ENCODE measurements at places on chromosomes 5 and 9.

DNA sequence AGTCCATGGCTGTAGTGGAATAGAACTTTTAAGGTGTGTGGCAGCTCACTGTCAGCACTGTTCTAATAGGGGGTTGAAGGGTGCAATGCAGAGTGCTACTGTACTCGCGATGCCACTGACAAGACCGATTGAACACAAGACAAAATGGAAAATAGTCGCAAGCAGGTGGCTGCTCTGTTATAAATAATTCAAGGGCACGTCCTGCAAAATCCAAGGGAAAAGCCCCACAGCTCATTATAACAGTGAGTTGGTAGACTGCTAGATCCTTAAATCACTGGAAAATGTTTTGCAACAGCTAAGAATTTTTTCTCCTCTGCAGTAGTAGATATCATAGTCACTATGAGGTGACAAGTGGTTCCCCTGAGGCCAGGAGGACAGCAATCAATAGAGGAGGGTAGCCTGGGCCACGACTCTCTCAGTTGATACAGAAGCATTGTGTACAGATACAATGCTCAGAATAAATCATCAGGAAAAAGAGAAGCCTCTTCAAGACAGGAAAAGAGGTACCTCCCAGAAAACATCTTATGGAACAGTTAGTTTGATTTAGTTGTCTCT, 926.3 kb downstream of the TLE4 start:
- DNase-seq: no peak

DNA sequence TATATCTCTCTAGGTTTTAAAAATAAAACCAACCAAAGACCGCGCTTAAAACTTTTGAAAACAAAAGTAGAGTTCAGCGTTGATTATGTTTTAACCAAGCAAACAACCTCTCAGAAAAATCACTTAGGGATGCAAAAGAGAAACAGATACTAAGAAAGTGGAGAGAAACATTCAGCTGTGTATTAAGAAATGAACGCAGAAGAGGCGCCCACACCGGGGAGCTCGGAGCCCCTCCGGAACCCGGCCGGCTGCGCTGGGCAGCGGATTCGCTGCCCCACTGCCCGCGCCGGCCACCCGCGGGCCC, 1.4 kb downstream of the PITX1 start:
- DNase-seq: no peak

DNA sequence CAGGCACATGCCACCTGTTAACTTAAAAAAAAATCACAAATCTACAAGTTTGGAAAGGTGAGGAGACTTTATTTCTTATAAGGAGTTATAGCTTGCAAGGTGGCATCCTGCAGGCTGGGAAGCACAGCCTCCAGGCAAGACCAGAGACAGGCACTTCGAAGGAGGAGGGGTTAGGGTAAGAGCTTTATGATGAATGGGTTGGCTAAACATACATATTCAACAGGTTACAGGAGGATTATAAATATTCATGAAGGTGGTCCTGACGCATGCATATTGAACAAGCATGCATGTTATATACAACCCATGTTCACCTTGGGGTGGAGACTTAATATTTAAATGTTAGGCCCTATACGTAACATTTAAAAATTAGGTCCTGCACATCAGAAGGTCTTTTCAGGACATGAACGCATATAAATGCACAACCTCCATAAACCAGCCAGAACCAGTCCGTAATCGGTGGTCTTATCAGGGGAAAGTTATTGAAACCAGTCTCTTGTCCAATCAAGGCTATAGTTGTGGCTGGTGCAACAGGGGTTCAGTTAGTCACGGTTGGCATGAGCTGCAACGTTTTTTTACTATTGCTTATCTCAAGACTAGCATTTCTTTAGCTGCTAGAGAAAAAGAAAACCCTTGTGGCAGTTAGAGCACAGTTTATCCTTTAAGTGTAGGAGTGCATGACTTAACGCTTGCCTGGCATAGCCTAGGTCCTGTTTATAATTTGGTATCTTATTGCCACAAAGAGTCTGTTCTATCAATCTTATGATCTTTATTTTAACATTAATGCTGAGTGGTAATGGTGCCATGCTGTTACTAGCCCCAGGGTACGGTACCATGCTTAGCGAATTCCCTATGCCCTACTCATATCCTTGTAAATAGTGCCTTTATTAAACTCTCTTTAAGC, 72.7 kb downstream of the C9orf57 start:
- no peak for DNase-seq

DNA sequence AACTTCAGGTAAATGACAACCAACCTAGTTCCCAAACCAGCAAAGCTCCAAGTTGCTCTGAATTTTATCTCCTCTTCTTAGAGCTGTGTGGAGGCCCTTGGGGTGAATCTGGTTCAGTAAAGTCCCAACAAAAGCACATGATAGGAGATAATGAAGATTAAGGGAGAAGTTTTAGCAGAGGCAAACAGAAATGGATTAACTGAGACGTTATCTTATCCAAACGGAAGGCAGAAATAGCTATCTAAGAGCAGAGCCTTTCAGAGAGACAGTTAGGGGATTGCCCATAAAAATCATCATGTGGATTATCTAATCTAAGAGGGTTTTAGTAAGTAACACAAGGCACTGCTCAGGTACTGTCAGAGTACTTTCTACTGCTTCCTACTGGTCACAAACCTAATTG, 183.9 kb upstream of the ZNF618 start:
- no peak for DNase-seq

GRCh38 chr9:27870404-27870803, 297.1 kb upstream of the C9orf72 start:
- DNase-seq: no peak

- no peak for DNase-seq
Observed at GRCh38 chr9:79390077-79390698, 181.6 kb upstream of the TLE4 start.

GRCh38 chr5:51968756-51969155, 585.5 kb downstream of the ISL1 start:
- DNase-seq: no peak

- no peak for DNase-seq
Observed at GRCh38 chr5:126234563-126235195, 188.5 kb upstream of the GRAMD2B start.

DNA sequence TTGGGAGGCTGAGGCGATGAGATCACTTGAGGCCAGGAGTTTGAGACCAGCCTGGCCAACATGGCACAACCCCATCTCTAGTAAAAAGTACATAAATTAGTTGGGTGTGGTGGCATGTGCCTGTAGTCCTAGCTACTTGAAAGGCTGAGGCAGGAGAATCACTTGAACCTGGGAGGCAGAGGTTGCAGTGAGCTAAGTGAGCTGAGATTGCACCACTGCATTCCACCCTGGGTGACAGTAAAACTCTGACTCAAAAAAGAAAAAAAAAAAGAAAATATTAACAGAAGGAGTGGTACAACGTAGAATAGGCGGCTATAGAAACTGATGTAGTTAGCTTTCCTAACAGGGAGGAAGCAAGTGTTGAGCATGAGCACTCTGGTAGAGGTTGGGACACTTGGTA, 59.9 kb downstream of the PBX3 start:
- no peak for DNase-seq

- DNase-seq: no peak
Observed at GRCh38 chr9:83962165-83962564, 17.9 kb downstream of the HNRNPK start.

GRCh38 chr5:172315587-172316493, 32.3 kb upstream of the UBTD2 start:
- no peak for DNase-seq

DNA sequence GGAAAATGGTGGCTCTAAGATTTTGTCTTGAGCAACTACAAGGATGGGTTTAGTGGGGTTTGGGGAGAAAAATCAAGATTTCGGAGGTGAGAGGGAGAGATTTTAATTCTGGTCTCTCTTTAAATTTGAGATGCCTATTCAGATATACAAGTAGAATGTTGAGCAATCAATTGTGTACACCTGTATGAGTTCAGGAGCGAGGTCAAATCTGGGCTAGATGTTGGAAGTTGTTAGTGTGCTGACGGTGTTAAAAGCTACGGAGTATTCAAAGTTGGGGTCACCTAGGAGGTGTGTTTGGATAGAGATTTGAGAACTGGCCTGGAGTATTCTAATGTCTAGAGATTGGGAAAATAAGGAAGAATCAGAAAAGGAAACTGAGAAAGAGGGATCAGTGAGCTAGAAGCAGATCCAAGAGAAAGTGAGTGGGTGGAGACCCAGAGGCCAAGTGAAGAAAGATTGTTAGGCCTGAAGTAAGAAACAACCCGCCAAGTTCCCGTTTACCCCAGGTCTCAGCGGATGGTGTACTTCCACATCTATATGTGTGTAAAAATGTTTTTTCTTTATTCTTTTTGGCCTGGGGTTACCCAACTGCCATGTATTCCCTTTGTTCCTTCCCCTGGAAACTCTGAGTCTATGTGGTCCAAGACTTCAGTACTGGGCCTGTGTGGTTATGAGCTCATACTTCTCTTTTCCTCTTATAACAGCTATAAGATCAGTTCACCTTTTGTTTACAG, 11.9 kb upstream of the ARHGAP26 start:
- no peak for DNase-seq

DNA sequence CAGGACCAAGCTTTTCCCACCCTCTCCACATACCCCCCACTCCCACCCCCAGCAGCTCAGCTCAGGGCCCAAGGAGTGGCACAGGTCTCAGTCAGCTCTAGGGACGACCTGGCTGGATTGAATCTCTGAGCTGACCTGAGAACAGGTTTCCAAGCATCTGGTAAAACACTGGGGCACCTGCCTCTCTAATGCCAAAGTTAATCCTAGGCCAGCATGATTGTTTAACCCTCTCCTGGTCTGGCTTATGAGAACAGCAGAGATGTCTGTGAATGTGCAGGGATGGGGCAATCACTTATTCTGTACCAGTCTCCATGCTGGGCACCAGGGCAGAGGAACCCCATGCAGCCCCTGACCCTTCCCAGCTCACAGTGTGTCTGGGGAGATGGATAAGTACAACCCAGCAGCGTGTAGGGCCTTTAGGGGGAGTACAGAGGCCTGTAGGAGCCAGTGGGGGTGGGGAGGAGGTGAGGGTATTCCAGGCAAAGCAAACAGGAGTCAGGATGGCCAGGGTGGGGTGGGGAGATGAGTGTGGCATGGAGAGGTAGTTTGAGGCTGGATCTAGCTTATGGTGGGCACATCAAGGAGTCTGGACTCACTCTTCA, 678 bp upstream of the KIF12 start:
- DNase-seq: no peak

DNA sequence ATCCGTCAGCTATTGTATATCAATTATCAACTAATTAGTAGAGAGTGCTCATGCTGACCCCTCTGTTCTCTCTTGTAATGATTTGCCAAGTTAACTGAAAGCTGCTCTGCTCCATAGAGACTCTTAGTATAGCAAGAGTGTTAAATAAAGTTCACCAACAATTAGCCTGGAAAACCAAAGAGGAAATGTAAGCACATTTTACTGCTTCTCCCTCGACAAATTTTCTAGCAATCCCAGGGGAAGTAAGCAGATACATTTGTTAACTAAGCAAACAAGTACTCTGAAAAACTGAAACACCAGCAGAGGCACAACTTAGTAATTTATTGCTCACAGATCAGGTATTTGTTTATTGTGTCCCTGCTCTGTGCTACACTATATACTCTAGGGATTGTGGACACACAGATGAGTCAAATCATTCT, 162.2 kb downstream of the GLIS3 start:
- DNase-seq: no peak

GRCh38 chr9:14497476-14497875, 183.5 kb upstream of the NFIB start:
- no peak for DNase-seq

DNA sequence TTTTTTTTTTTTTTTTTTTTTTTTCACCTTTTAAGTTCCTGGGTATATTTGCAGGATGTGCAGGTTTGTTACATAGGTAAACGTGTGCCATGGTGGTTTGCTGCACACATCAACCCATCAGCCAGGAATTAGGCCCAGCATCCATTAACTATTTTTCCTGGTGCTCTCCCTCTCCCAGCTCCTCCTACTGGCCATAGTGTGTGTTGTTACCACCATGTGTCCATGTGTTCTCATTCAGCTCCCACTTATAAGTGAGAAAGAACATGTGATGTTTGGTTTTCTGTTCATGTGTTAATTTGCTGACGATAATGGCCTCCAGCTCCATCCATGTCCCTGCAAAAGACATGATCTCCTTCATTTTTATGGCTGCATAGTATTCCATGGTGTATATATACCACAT, 350.5 kb downstream of the MAN2A1 start:
- no peak for DNase-seq

- no peak for DNase-seq
Observed at GRCh38 chr5:76938177-76938576, 14.7 kb upstream of the CRHBP start.

DNA sequence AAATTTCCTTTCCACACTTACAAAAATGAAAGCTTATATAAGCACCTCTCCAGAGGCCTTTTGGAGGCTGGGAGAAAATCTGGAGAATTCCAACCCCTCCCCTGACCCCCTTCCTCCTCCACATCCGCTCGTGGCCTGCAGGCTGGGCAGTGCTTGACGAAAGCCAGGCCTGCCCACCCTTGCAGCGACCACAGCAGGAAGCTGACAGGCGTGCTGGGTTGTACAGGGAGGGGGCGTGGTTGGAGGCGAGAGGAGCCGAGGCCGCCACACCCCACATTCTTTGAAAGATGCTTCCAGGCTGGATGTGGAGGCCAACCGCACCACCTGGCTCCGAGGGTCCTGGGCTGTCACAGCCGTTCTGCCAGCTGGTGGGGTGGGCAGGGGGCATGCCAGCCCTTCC, 47.8 kb upstream of the IER5L start:
- peak; percentile 21 for DNase-seq

- no peak for DNase-seq
Observed at GRCh38 chr9:94078086-94078485, 6.2 kb upstream of the PTPDC1 start.

- DNase-seq: no peak
Observed at GRCh38 chr5:67693956-67694809, 497.6 kb upstream of the CD180 start.

DNA sequence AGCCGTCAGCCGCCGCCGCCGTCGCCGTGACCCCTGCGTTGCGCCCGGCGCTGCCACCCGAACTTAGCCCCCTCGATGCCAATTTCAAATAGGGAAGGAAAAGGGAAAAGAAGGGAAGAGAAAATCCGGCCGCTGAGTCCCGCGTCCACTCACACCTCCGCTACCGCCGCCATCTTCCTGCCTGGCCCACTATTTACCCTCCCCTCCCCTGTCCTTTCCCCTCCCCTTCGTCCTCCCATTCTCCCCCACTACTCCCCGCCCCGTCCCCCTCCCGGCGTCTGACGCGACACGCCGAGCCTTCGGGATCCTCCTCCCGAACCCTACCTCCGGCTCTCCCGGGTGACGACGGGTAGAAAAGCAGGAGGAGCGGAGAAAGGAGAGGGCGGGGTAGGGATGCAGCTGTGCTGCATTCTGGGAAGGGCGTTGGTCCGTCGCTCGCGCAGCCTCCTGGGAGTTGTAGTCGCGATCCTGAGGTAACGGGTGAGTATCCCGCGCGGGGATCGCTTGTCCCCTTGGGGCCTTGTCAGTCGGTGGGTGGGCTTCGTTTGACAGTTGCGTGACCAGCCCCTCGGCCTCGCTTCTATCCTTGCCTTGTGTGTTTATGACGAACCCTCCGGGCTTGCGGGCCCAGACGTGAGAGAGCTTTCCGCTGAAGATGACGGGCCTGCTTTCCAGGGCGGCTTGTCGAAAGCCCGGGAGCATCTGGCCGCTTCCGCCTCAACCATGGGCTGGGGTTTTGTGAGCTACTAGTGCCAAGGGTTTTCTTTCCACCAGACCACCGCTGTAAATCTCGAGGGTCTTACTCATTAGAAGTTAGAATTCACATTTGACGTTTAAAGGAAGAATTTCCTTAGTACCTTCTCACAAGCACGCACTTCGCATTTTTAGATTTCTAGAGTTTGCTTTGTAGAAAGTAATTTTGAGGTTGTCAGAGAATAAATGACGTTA, at the start of the genes CERT1 and POLK:
Gene CERT1 (minus strand): TSS at position 195 of the 948 bp plus-strand sequence. CDS start 422 bp downstream, outside the sequence.
Gene POLK (plus strand): TSS at position 457 of the 948 bp plus-strand sequence.
- peak; percentile 94 for DNase-seq

- no peak for DNase-seq
Observed at GRCh38 chr9:98150164-98150563, 31.1 kb upstream of the TRIM14 start.

- peak; percentile 76 for DNase-seq
Observed at GRCh38 chr9:34701023-34701768, 8.7 kb downstream of the CCL21 start.
